ENCODE measurements at places on chromosomes 4 and X. TPM values are rescaled to one million over a fixed set of nuclear protein-coding genes. Genes with fewer than 3 reads are reported as not detected.

Gene SPATA18
- total RNA-seq, result 2.2 TPM

Gene CXorf49
- total RNA-seq, result not detected

Gene HTR2C
- 0.12 TPM for total RNA-seq

Gene RAB40A
- total RNA-seq, result 0.31 TPM

Gene POU3F4
- not detected for total RNA-seq

Gene SPANXA1
- total RNA-seq, result not detected

DNA sequence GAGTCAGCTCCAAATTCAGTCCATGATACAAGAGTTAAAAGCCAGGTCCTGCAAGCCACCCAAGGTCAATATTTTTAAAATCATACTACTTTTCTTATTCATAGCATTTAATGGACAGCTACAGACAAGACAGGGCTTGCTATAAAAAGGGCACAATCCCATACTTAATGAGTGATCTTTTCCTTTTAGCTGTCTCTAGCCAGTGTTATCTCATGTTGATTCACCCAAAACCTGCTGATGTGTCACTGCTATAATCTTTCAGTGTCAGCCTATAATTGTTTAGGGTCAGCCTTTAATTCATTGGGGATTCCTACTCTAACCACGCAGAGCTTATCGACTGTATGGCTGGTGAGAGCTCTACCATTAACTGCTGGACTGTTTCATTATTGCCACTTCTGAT, 51.2 kb upstream of the HCCS start:
- DNase-seq, result no peak

GRCh38 chrX:15509845-15510244, 9.2 kb downstream of the BMX start:
- no peak for DNase-seq

DNA sequence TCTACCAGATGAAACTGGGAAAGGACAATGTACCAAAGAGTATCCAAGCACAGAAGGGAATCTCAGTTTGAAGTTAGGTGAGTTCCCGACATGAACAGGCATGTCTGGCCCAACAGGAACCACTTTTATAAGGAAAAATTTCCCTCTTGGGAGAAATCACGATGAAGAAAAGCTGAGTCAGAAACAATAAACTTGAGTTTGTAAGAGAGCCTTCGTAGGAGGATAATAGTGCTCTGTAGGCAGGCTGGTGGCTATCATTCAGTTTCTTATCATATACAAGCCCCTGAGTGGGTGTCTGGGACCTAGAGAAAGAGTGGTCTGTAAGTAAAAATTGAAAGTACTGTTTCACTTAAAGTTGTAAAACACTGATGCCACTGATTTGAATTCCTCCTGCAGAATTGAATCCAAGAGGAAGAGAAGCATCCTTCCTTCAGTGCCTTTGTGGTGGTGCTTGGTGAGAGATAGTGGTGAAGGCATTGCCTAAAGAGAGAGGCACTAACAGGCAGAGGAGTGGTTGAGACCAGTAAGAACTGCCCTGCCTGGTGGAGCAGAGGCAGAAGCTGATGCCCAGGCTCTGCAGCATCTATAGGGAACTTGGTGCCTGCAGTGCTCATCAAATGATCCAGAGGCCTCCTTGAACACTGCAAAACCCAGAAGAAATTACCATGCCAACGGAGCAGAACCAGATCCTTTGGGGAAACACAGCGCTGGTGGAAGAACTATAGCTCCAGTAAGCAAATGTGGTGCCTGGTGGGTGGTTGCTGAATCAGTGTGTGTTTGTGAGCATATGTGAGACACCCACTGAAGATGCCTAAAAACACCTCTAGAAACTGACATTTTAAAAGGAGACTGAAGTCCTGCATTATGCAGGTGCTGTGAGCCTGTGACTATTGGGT, 31.7 kb upstream of the METAP1 start:
- no peak for DNase-seq

GRCh38 chr4:110867251-110867960, 244.5 kb upstream of the PITX2 start:
- no peak for DNase-seq

DNA sequence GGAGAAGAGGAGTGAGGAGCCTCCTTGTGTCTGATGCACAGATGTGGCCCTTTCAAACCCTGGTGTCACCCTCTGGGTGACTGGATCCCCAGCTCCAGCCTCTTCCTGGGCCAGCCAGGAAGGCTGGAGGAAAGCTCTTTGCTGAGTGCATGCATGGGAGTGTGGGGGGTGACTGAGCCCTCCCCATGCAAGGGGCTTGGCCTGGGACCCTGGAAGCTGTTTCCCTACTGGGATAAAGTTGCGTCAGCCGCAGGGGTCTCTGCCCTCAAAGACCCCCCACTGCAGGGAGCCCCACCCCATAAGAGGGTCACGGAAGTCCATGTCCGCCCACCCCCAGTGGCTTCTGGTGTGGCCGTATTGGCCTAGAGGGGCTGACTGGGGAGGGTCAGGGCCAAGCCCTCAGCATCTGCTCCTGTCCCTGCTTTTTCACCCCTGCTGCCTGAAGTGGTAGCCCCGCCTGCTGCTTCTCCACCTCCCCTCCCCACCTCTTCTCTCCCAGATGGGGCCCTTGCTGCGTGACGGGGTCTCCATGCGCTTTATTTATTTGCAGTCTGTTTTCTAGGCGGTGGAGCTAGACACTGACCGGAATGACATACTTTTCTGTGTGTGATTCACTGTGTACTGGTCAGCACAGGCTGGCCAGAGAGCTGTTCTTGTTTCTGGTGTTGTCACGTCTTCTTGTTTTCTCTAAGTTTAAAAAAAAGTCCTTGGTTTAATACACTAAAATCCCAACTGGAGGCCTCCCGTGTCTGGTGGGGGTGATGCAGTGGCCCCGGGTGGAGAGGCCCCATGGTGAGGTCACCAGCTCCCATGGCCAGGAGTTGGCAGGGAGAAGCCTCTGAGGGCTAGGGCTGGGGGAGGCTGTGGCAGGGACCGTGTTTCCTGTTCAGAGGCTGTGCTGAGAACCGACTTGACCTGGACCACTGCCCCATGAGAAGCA, 3.6 kb downstream of the SMIM10L2A start:
- no peak for DNase-seq

DNA sequence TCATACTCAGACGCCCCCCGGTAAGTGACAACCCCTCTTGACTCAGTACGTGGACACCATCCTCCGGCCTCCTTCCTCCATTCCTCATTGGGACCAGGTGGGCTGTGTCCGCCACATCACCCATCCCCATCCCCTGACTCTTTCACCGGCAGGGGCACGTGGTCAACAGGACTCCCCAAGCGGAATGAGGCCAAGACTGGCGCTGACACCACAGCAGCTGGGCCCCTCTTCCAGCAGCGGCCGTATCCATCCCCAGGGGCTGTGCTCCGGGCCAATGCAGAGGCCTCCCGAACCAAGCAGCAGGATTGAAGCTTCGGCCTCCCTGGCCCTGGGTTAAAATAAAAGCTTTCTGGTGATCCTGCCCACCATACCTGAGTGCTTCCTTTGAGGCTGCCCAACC, 5.0 kb downstream of the PQBP1 start:
- no peak for DNase-seq

GRCh38 chrX:19602866-19603622, 87.7 kb upstream of the MAP3K15 start:
- DNase-seq, result no peak

- DNase-seq, result no peak
These were observed 443.4 kb downstream of the PDGFC start for GRCh38 chr4:156528216-156528615.

DNA sequence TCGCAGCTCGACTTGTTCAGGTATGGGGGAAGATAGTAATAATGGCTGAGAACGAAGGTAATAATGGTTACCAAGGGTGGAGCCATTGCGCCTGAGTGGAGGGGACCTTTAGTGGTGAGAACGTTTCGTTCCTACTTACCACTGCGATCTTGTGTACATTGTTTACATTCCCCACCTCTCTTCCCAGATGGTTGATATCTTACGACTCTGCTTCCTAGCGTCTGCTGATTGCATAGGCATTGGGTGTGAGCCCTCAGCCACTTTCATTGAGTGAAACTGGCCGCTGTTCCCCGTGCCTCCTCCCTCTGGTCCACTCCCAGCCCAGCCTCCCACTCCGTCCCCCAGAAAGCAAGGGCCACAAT, 850 bp downstream of the IGBP1 start:
- no peak for DNase-seq

- DNase-seq, result no peak
These were observed 93.2 kb upstream of the ATP8A1 start for GRCh38 chr4:42750091-42750490.

DNA sequence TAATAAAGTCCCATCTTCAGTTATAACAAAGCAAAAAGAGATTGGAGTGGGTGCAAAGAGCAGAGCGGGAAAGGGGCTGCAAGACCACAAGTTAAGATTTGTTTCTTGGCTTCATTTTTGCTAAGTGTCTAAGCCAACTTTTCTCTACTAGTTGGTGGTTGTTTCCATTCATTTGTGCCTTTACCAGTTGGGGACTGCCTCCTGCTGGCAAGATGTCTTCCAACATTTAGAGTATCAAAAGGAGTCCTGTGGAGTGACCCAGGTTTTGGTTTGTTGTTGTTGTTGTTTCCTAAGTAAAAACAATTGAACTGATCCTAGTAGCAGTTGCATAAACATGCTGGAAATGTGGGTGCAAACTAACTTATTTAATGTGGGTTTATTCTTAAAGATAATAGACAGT, 121.1 kb downstream of the SPATA18 start:
- DNase-seq, result no peak

DNA sequence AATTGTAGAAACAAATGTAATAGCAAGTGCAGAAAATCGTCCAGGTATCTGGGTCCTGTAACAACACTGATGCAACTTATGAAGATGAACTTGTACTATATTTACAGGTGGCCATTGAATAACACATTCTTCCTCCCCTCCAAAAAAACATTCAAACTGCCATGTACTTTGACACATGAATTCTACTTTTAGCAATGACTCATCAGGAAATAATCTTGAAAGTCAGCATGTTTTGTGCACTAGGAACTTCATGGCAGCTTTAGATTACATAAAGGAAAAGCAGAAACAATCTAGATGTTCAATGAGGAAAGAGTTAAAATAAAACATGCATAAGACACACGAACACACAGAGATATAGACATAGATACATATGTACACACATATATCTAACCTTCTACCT, 2.5 kb downstream of the PABPC1L2A start:
- DNase-seq, result no peak

DNA sequence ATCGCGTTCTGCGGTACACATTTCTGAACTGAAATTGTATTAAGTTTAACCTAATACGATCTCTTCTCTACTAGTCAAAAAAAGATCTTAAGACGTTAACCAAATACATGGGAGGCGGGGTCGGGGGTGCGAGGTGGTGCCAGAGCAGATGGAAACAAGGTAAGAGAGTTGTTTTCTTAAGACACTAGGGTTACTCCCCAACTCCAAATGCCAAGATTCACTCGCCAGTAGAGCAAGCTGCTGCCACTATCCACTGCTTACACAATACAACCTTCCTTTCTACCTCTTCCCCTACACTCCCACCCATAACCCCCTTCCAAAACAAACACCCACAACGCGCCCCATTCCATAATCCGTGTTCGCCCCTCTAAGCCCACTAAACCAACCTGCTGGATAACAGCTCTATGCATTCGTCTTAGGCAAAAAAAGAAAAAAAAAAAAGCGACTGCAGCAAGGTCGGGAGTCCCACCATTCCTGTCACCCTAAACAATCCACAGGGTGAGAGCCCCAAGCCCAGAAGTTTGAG, 1.3 kb downstream of the LCORL start:
- DNase-seq, result no peak

- no peak for DNase-seq
These were observed 7.5 kb downstream of the FHDC1 start for GRCh38 chr4:152943672-152944071.

DNA sequence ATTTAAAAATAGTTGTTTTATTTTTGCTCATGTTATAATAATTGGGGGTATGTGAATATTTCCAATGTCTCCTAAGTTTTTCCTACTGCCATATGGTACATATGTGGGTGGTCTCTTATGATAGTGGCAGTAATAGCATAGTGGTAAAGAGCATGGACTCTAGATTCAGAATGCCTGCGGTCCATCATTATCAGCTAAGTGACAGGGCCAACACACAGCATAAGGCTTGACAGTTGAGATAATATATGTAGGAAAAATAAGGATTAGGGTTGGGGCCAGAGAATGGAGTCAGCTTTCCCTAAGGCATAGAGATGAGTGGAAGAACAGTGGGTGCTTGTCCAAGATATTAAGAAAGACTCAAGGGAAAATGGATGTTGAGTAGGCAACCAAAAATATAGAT, 2707.5 kb downstream of the PCDH7 start:
- DNase-seq, result no peak

DNA sequence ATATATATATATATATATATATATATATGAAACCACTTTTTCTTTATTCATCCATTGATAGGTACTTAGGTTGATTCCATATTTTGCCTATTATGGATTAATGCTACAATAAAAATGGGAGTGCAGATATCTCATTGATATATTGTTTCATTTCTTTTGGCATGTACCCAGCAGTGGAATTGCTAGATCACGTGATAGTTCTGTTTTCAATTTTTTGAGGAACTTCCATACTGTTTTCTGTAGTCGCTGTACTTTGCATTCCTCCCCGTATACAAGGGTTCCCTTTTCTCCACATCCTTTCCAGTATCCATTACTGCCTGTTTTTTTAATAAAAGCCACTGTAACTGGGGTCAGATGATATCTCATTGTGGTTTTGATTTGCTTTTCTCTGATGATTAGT, 124.6 kb downstream of the GABRB1 start:
- no peak for DNase-seq

- peak; percentile 78 for DNase-seq
These were observed 53.3 kb downstream of the NFKB1 start for GRCh38 chr4:102554482-102554881.

DNA sequence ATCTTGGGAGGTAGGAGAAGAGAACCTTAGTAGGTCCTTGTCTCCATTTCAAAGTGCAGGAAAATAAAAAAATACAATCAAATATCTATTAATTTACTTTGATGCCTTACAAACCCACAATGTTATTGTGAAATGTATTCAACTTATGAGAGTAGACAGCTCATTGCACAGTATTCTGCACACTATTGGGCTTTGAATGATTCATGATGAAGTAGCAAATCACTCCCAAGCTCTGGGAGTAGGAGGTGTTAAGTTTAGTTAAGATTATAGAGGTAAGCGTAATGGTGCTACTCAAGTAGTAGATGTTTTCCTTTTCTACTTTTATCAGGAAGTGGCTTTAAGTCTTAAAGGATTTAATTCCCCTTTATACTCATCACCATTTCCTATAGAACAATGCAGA, 32.8 kb upstream of the TMPRSS11A start:
- DNase-seq, result no peak

DNA sequence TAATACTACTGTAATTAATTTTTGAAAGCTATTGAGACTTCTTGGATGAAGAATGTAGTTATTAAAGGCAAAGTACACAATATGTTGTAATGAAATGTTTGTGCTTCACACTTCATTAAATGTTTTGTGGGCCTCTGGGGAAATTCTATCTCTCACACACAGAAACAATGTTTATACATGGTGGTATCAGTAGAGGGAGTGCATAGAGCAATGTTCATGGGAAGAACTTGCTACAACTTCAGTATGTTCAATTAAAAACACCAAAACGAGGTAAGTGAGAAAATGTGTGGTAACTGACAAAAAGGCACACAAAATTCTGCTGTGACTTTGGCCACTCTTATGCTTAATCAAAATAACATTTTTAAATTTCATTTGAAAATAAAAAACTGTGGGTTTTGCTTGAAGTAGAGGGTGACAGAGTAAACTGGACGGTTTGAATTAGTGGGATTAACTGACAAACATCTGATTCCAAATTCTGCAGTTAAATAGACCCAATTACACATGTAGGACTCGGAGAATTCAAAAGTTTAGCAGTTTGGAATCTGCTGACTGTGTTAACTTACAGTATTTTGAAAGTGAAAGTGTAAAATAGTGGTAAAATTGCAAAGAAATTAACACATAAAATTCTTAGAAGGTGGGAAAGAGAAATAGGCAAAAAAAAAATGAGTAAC, 111.4 kb upstream of the TTC29 start:
- DNase-seq, result no peak

All from right atrium auricular region (tissue), 2 donors.